HEK293T (cell line): ENCODE measurements at places on chromosomes 2 and 18.

DNA sequence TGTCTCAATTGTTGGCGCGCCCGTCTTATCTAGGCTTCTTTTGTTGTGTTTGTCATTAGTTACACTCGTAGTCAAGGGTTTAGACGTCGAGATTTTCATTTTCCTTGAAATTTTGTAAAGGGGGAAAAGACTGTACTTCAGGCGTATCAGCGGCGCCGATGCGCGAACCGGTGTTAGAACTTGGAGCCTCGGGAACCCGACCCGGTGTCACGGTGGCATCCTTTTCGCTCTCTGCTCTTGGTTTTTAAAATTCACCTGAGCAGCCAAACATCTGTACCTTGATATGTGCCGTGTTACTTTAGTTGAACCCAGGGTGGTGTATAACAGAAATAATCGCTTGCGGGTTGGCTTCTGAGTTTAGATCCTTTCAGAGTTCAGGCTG lies 643 bp downstream of the RMC1 start:
- DNase-seq: no peak

DNA sequence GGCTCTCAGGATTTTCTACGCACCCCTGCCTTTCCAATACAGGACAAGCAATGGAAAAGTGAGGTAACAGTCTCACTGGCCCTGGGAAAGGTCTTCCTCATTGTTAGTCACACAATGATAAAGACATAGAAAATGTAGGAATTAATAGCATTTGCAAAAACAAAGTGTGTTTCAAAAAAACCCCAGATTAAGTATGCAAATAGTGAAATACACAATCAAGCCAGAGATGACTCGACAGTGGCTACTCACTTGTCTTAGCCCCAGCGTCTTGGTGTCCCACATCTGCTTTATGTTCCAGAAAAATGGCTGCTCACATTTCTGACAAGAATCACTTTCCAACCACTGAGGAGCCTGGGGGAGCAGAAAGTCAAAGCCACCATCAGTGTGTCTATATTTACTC lies 47.0 kb upstream of the AP1S3 start:
- no peak for DNase-seq

DNA sequence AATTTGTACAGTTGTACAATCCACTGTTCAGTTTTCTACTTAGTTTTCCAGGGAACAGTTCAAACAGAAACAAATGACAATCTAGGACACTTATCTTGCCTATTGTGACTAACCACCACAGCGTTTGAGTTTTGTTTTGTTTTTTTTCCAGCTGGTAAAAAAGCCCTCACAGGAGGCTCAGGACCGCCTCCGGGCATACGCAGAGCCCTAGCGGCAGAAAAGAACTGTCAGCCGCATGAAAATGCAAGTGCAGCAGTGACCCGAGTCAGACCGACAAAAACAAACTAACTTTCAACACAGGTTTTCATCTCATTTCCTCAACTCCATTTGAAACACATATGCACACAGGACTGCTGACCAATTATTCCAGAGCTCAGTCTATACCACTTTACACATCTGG lies 68.6 kb downstream of the STEAP3 start:
- peak; percentile 32 for DNase-seq

GRCh38 chr18:35672897-35673296 lies 91.4 kb downstream of the GALNT1 start:
- no peak for DNase-seq

GRCh38 chr2:168758970-168759820 lies 43.2 kb upstream of the NOSTRIN start:
- peak; percentile 56 for DNase-seq

- no peak for DNase-seq
Observed at GRCh38 chr2:84999553-84999955, 28.6 kb downstream of the KCMF1 start.

GRCh38 chr2:170587117-170587516 lies 128.0 kb upstream of the SP5 start:
- DNase-seq: no peak

GRCh38 chr2:159651884-159652283 lies 35.5 kb upstream of the BAZ2B start:
- no peak for DNase-seq

GRCh38 chr2:197309691-197310231 lies 819 bp downstream of the ANKRD44 start:
- peak; percentile 9 for DNase-seq

- no peak for DNase-seq
Observed at GRCh38 chr2:57862727-57863126, 183.9 kb upstream of the VRK2 start.

DNA sequence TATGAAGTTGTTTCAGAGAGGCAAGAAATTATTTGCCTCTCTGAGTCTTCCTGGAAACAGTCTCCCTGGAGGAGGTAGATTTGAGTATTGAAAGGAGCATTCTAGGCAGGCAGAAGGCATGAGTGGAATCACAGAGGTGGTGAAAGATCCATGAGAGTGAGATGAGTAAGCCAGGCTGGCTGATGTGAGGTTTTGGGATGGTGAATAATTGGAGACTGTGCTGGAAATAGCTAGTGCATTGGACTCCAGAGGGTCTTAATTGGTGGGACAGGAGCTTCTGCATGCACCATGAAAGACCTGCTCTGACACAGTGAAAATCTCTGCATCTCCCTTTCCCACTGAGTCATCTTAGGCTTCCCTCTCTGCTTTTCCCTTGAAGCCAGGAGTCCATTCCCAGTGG lies 46.3 kb downstream of the CDC42EP3 start:
- DNase-seq: no peak

- DNase-seq: no peak
Observed at GRCh38 chr2:160494201-160494644, 616 bp upstream of the RBMS1 start.

- DNase-seq: no peak
Observed at GRCh38 chr2:173002751-173003541, 72.7 kb upstream of the MAP3K20 start.

GRCh38 chr2:199282309-199282708 lies 175.4 kb downstream of the SATB2 start:
- no peak for DNase-seq

DNA sequence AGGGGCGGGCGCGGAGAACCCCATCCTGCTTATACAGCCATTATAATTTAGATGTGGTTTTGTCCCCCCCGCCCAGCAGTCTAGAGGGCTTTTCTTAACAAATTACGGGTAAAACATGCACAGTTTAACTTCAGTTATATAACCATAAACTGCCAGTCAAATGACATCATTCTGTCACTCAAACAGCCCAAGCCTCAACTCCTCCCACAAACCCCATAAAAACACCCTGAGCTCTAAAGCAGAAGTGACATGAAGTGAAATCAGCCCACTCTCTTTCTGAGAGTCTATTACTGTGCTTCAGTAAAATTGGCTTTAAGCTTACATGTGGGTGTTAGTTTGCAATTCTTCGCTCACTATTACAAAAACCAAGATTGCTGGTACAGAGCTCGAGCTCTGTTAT lies 705.1 kb upstream of the GCFC2 start:
- no peak for DNase-seq

GRCh38 chr18:4101009-4101408 lies 354.1 kb downstream of the DLGAP1 start:
- no peak for DNase-seq

- no peak for DNase-seq
Observed at GRCh38 chr2:46338674-46339073, 41.5 kb downstream of the EPAS1 start.

DNA sequence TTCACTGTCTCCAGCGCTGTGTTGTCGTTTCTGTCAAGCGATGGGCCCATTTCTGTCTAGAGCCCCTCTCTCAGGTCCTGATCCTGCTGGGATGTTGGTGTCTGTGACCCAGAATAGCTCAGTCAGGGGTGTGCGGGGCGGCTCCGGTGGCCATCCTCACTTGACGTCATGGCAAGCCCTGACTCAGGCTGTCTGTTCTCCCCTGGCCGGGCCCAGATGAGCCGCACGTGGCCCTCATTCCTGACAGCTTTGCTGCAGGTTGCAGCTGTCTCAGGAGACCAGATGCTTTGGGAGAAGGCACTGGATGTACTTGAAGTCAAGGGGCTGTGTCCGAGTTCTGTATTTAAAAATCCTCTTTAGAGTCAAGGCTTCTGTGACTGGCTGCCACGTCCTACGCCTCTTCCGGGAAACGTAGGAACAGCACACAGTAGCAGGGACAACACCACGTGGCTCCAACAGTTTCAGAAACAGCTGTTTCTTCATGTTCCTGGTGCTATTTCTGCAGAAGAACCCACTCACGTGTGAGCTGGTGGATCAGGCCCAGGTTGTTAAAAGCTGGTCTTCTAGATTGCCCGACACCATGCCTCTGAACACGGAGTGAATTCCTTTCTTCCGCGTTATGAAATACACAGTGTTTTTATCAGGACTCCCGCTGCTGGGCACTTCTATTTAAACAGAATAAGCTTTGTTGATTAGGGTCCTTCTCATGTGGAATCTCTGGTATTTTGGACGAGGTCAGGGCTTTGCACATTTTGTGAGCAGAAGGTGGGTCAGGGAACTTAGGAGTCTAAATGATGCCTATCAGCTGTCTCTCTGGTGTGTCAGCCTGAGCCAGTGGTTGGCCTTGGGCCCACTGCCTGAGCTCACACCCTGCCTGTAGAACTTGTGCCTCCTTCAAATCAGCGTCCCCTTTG lies 28.3 kb upstream of the NTSR2 start:
- no peak for DNase-seq

DNA sequence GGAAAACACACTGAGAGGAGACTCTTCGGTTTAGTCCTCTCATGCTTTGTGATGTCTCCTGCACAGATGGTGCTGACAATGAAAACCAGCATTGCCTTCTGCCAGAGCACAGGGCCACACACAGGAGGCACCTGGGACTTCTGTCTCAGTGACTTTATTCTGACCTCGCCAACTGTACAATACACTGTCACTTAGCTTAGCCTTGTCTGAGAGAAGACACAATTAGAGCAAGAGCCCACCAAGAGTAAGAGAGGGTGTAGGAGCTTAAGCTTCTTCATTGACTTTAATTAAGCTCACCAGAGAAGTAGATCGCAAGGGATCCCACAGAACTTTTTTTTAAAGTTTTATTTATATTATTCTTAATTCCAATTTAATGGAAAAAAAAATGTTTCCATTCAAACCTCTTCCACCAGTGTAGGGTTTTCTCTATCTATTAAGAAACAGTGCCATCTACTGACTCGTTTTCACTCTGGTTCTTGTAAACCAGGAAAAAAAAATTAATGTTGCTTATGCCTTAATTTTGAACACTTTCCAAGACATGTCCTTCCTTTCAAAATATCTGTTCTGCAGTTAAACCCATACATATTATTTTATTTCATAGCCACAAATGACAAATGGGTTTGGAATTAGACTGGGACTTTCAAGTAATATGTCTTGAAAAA lies 42.4 kb upstream of the DDX18 start:
- no peak for DNase-seq

- no peak for DNase-seq
Observed at GRCh38 chr2:25430556-25430955, 88.8 kb upstream of the DNMT3A start.

- no peak for DNase-seq
Observed at GRCh38 chr2:111990856-111991255, 64.2 kb upstream of the TMEM87B start.

DNA sequence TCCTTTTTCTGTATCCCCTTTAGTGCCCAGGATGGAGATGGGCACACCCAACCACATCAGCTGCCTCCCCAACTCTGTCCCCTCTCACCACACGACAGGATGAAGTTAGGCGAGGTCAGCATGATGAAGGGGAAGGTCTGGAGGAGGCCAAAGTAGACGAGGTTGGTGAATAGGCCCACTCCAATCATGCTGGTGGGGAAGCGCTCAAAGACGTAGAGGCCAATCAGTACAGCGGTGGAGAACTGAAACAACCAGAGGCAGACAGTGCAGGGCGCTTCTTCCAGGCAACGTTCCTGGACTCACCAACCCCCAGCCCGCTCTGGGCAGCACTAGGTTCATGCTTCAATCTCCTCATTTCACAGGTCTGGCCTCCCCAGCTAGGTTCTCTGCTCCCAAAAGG lies 2.9 kb downstream of the TEX261 start:
- DNase-seq: no peak

GRCh38 chr2:168482269-168482668 lies 26.2 kb downstream of the CERS6 start:
- no peak for DNase-seq

GRCh38 chr2:99079226-99079625 lies 62.3 kb upstream of the C2orf15 start:
- no peak for DNase-seq

DNA sequence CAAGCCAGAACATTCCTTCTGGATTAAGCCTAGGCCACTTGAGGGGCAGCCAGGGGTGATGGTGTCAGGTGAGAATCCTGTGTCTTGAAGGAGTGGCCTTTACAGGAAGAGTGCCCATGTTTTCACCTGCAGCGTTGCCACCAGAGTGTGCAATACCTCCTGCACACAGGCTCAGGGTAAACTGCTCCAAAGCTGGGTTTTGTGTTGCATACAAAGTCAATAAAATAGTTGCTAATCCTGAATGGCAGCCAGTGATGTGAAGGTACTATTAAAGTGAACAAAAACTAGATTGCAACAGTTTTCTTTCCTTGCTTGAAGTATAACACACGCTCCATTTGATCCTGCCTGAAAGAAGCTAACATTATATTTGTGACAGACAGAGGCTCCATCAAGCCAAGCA lies 64.4 kb upstream of the NRP2 start:
- DNase-seq: no peak

- DNase-seq: no peak
Observed at GRCh38 chr2:21361957-21362486, 238.3 kb downstream of the TDRD15 start.

DNA sequence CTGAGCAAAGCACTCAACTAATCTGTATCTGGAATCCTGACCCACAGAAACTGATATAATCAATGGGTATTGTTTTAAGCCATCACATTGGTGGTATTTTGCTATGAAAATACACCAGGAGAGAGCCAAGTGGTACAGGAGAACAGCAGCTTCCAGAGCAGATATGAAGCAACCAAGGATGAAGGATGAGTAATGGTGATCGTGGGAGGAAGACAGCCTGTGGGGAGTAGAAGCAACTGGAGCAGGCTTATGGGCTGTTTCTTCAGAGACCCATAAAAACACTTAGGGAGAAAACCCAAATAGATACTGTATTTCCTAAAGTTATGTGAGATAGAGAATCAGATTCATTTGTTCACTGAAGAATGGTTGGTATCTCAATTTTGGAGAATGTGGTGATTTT lies 330.8 kb downstream of the NUP35 start:
- no peak for DNase-seq

DNA sequence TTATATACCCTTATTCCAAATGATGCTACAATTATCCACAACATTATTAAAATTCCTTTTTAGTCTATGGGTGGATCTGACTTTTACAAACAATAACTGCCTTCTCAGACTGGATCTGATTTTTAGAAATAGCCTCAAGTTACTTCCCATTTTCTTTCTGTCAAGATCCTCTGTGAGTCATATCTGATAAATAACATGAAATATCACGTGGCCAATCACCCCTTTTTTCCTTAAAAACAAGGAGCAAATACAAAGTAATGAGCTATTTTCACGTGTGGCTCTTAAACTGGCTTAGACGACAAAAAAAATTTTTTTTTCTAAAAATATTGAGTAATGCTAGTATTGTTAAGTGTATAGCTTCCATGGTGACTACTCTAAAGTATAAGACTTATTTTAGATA lies 6.7 kb downstream of the PELI1 start:
- no peak for DNase-seq

DNA sequence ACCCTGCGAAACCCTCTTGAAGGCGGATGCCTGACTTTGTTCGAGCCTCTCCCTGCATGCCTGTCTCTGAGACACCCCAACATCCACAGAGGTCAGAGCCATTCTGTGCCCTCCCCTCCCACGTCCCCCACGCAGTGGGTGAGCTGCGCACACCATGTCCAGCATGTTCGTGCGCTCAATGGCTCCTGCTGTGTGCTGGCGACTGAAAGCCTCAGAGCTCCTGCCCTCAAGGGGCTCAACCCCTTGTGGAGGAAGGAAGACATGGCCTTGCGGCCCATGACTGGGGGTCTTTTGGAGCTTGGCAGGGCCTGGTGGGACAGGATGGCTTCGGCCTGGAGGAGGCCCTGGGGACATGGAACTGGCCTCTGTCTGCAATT lies 45.7 kb downstream of the ANKMY1 start:
- DNase-seq: no peak
